ENCODE measurements at places on chromosomes 12 and 14. TPM values are rescaled to one million over a fixed set of nuclear protein-coding genes. Genes with fewer than 3 reads are reported as not detected.

Gene DCP1B
- polyA plus RNA-seq, result 18.8 TPM

- no peak for DNase-seq
These were observed 91.9 kb downstream of the KIF26A start for GRCh38 chr14:104230119-104230815.

Gene PPP4R4
- 2.5 TPM for polyA plus RNA-seq

DNA sequence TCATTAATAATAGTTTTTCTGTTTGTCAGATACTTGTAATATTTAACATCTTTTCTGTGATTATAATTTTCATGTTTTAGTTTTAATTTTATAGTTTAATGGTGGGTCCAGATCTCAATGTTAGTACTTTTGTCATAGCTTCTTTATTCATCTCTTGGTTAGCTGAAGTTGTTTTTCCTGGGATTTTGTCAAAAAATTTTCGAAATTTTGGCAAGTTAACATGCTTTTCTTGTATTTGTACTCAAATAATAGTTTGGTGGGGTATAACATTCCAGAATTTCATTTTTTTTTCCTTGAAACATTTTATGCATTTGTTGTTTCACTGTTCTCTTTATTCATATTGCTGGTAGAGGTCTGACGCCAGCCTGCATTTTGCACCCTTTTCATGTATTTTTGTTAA lies 45.5 kb downstream of the KTN1 start:
- DNase-seq, result no peak

GRCh38 chr12:6437586-6437985 lies 7.2 kb upstream of the CD27 start:
- DNase-seq, result no peak

- no peak for DNase-seq
These were observed 70.5 kb downstream of the NUAK1 start for GRCh38 chr12:106068296-106068695.

Gene CDCA3
- 34.0 TPM for polyA plus RNA-seq

Gene SPTSSA
- 27.8 TPM for polyA plus RNA-seq

DNA sequence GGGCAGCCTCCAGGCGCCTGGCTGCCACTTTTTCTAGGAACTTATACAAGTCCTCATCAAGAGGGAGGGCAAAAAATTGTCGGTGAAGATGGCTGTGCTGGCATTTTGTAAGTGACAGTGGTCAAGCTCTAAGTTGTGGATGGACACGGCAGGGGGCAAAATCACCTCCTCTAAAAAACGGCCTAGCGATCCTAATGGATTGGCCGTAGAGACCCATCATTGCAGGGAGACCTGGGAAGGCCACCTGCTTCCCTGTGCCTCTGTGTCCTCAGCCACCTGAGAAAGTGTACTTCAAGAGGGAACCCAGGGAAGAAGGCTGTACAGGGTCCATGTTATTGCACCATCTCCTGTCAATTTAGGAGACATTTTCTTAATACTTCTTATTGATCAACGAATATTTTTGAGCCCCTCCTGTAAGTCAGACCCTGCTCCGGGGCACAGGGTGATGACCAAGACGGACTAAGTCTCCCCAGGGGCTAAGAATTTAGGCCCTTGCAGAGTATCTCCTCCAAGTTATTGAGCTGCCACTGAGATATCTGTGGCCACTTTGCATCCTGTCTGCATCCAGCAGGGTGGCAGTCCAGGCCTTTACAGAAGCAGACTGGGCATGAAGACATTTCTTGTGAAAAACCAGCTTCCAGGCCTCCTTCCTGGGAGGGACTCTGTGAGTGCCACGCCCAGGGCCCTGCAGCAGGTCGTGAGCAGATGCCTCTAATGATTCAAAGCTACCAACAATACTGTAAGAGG lies 40.5 kb downstream of the PSMA6 start:
- peak; percentile 22 for DNase-seq

DNA sequence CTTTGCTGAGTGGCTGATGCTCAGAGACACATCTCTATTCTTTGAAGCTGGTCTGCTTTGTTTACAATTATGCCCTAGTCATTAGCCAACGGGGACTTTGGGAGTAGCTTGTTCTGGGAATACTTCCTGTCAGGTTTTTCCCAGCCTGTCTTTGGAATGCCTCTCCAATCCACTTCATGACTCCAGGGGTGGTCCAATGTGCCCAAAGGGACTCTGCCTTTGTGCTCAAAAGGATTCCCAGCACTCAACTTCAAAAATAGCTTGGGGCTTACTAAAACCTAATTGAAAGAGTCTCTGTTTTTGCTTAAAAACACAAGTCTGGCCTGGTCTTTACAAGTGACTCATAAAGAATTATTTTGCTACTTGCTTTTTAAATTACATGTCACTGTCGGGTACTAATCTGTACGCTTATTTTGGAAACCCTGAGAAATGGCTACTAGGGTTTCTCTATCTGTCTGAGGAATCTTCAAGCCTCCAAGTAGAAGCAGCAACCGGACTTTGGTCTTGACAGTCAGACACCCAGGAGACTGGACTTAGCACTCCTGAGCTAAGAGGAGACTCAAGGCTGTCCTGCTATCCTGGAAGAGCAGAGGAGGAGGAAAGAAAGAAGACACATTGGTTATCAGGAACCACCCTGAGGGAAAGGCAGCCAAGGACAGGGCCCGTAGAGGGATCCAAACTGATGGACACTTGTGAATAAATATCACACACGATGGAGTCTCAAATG lies 20.7 kb downstream of the PHLDA1 start:
- DNase-seq, result no peak

Gene SYCP3
- polyA plus RNA-seq, result 0.07 TPM

Gene POTEM
- polyA plus RNA-seq, result 0.25 TPM

Gene SLC10A1
- not detected for polyA plus RNA-seq

- DNase-seq, result no peak
These were observed 3.2 kb downstream of the TDP1 start for GRCh38 chr14:89958966-89959365.

DNA sequence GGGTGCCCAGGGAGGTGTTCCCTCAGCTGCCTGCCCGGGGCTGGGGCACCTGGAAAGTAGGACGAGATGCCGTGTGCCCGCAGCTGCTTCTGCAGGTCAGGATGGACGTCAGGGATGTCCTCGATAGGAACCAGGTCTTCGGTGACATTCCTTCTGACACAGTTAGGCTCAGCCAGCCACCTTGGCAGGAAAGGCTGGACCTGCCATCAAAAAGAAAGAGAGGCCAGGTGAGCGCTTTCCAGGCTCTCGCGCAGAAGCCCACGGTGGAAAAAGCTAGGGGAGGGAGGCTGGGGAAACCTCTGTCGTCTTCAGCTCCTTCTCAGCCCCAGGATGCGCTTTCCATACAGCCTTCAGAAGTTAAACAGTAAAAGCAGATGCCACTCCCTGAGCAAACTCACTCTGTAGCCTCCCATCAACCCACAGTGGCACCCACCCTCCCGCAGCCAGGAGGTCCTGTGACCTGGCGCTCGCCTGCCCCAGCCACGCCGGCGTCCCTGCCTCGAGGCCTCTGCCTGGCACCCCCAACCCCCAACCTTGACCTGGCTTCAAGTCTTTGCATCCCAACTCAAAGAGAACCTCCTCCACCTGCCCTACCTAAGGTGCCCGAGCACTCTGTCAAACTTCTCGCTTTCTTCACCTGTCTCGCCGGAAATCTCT lies 1.3 kb downstream of the DDX51 start:
- no peak for DNase-seq

Gene PPM1A
- 11.6 TPM for polyA plus RNA-seq

DNA sequence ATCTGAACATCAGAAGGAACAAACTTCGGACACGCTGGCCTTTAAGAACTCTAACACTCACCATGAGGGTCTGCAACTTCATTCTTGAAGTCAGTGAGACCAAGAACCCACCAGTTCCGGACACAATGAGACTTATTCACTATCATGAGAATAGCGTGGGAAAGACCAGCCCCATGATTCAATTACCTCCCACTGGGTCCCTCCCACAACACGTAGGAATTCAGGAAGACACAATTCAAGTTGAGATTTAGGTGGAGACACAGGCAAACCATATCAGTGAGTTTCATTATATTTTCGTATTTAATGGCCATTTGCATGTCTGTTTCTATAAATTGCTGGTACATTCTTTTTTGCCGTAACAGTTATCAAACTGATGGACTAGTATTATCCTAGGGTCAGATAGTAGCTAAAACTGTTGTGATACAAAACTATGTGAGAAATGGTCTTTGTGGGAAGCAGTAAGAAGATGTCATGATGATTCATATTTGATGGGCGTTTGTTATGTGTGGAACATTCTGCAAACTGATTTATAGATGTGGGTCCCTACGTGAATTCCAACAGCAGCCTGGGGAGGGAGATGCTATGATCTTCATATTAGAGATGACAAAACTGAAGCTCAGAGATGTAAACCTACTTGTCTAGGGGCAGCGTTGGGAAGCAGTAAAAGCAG lies 282.4 kb upstream of the TMEM132C start:
- no peak for DNase-seq

DNA sequence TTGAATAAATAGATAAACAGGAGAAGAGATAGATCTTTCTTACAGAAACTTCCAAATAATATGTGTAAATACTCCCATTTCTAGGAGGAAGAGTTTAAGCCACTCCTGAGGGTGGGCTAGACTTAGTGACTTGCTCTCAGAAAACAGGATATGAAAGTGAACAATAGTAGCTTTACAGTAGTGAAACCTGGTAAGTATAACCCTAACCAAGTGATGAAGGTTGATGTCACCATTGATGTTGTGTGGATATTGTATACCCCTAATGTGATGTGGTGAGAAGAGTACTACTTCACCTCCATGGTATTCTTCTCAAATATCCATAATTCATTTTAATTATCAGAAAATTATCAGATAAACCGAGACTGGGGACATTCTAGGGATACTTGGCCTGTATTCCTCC lies 20.9 kb downstream of the AKAP6 start:
- no peak for DNase-seq

GRCh38 chr12:68977909-68978610 lies 45.1 kb upstream of the CPM start:
- DNase-seq, result no peak

DNA sequence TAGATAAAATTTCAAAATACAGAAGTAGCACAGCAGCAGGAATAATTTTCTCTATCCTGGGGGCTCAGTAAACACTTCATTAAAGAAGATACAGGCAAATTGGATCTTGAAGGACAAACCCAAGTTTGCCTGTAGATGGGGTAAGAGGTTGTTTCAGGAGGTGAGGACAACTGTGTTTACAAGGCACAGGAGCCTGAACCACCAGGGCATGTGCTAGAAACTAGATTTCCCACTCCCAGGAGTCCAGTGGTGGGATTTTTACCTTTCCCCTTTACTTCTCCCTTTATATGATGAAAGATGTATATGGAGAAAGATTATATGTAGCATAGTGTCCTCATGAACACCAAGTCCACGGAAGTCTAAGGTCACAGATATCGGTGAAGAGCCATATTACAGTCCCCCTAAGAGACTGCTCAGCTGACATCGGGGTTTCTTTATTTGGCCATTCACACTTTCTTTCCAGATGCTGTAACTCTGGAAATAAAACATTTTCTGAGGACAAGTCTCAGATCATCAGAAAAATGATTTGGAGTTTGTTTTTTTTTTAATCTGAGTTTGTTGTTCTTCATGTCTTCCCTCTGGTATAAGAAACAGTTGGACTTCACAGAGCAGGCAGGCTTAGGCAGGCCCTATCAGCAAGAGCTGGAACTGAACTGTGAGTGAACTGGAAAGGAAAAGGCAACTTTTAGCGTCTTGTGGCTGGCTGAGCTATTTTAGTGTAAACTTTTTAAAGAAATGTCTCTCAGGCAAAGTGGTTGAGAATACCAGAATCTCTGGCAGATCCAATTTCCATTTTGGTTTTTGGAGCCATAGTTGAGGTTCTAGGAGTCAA lies 8.0 kb upstream of the EVL start:
- DNase-seq, result no peak

Gene CMA1
- polyA plus RNA-seq, result not detected

- DNase-seq, result no peak
These were observed 1.2 kb downstream of the GPR135 start for GRCh38 chr14:59463787-59464485.

- no peak for DNase-seq
These were observed 13.7 kb downstream of the SIX4 start for GRCh38 chr14:60710494-60710893.

DNA sequence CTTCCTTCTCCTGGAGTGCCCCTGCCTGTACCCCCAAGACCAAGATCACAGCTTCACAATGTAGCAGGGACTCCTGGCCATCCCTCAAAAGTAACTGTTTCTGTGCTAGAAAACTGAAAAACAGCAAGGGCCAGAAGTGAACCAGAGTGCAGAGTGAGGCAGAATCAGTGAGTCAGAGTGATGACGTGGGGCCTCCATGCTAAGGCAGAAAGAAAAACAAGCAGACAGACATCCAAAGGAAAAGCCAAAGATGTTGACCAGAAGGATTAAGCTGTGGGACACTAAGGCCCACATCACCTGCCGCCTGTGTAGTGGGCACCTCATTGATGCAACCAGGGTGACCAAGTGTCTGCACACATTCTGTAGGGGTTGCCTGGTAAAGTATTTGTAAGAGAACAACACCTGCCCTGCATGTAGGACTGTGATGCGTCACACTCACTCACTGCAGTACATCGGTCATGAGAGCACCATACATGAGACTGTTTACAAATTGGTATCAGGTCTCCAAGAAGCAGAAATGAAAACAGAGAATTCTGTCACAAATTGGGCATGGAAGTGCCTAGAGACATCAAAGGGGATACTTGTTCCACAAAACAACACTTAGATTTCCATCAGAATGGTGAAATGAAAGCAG lies 51.2 kb downstream of the ARMH4 start:
- no peak for DNase-seq

Gene UBC
- 1,666 TPM for polyA plus RNA-seq

DNA sequence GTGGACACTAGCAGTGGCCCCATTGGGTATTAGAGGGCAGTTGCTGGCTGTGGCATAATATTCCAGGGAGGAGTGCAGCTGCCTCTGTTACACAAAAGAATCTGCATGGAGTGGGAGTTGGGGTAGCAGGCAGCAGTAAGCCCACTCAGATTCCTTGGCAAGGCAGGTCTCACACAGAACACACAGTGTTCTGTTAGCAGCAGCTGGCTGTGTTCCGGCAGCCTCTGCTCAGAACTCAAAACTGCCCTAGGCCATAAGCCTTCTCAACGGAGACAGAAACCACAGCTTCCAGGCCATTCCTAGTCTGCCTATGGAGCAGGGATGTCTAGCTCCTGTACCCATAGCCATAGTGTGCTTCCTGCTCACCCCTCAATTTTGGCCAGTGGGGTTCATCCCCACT lies 1085.4 kb downstream of the SLC6A15 start:
- no peak for DNase-seq

- DNase-seq, result no peak
These were observed 691 bp downstream of the ZFYVE26 start for GRCh38 chr14:67815573-67816225.

- DNase-seq, result peak; percentile 55
These were observed 3.6 kb downstream of the LRRC74A start for GRCh38 chr14:76829650-76830421.

- DNase-seq, result peak; percentile 40
These were observed 20.5 kb upstream of the GPR132 start for GRCh38 chr14:105085766-105086165.
